ENCODE measurements at places on chromosomes 5 and 9.

- DNase-seq, result no peak
Observed at GRCh38 chr5:96288845-96289185, 144.2 kb downstream of the PCSK1 start.

DNA sequence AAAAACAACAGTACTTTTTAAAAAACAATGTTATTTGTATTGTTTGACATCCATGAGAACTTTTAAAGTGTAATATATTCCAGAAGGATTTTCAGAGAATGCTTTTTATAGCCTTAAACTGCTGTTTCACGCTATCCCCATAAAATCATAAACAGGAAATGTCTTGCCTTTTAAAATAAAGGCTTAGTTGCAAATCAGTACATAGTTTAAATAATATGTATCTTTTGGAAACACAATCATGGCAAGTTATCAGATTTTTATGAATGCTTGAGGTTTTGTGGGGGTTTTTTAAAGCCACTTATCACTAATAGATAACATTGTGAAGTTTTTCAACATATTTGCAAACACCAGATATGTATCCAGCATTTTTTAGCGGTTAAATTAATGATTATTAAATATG, 37.2 kb upstream of the F2RL2 start:
- no peak for DNase-seq

GRCh38 chr5:167678481-167678880, 613.0 kb upstream of the WWC1 start:
- no peak for DNase-seq

GRCh38 chr5:156888520-156888919, 38.4 kb downstream of the PPP1R2B start:
- DNase-seq, result no peak

DNA sequence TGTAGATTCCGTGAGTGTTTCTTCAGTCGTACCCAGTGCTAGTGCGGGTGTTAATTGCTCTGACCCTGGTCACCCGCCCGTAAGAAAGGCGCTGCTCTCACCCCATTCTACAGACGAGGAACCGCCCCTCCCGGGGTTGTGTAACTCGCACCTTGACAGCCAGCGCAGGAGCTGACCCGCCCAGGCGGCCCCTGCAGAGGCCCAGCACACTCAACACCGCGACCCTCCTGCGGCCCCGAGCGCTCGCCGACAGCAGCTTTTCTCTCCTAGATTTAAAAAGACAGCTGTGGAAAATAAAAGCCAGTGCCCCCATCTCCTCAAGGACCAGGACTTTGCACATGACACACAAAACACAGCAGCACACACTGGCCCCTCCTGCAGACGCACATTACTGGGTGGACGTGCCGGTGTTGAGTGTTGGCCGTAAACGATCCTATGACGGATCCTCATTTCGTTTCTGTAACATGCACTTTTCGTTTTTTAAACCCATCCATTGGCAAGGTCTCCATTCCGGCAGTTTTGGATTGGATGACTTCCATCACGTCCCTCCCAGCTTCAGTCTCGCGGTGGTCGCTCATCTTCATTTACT, 22.9 kb downstream of the OR2V2 start:
- DNase-seq, result no peak

DNA sequence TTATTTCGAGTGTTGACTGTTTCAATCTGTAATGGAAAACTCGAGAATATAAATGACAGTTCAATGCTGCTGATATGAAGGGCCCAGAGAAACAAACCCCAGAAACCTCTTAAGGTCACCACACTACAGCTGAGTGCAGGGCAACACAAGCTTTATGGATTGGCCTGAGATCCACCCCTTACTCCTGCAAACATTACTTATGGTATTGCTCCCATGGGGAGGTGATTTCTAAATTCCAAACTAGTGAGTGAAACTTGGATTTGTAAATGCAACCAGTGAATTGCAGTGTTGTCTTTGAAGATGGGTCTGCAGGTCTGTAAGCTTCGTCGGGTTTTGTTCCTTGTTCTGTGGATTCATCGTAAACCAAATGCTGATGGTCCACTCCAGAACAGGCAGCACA, 85.4 kb downstream of the NTRK2 start:
- DNase-seq, result no peak
